ENCODE measurements at places on chromosomes 3 and 15. TPM values are rescaled to one million over a fixed set of nuclear protein-coding genes. Genes with fewer than 3 reads are reported as not detected.

SOX14 gene
- total RNA-seq, result not detected

GRM7 gene
- total RNA-seq, result not detected

CD86 gene
- not detected for total RNA-seq

GLT8D1 gene
- 39.7 TPM for total RNA-seq

RETNLB gene
- total RNA-seq, result not detected

LRRC31 gene
- not detected for total RNA-seq

CYB561D2 gene
- 6.5 TPM for total RNA-seq

TRANK1 gene
- 0.12 TPM for total RNA-seq
